ENCODE measurements at places on chromosomes 16 and 17.

DNA sequence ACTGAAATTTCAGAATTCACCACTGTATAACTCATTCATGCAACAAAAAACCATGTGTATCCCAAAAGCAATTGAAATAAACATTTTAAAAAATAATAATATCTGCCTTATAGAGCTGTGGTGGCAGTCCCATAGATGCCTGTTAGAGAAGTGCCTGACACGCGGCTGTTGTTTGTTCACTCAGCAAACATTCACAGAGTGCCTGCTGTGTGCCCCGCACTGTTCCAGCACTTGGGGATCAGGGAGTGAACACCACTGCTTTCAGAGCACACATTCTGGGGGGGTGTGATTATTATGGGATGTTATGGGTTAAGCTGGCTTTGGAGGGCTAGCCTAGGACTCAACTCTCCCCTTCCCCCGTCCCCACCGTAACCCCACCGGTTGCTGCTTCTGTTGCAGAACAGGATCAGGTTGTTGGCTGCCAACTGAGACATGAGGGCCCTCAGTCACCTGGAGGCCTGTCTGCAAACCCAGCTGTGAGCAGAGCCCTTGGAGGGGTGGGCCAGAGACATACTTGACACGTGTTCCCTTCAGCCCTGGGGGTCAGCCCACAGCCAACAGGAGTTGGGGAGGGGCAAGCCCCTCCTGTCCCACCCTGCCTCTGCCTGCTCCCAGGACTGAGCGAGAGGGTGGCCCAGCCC, 103.3 kb upstream of the CIBAR2 start:
- no peak for DNase-seq

DNA sequence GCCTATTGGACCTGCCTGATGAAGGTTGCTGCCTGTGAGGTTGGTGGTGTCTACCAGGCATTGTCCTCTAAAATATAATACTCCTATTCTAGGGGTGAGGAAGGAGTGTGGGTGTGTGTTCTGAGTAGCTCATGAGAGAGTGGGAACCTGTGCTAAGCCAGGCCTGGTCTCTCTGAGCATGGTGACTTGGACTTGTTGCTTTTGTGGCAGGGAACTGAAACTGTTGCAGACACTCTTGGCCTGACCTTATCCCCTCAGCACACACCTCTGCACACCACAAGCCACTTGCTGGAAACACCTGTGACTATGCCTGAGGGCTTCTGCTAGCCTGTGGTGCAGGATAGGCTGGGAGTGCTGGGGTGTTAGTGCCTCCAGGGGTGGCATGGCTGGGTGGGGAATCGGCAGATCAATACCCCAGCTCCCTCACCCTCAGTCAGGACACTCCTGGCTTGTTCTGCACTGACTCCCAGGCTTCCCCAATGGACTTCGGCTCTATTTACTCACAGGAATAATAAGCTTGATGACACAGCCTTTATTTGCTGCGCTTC, 29.9 kb downstream of the PLCG2 start:
- DNase-seq = no peak

- DNase-seq = no peak
Measured at GRCh38 chr16:10668322-10669045, 26.2 kb downstream of the TEKT5 start.

DNA sequence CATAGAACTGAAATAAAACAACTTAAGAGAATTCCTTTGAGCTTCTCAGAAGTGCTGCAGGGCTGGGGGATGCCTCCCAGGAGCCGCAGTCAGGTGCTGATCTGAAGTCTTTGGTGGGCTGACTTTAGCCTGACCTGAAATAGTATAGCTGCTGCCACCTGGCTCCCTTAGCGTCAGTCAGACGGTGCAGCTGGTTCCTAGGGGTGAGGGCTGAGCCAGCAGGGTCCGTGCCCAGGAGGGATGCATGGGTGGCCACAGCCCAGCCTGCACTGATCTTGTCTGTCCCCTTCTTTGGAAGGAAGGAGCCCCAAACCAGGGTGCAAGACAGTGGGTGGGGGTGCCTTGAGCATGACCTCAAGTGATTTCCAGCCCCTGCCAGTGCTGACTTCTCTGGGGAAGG, 11.5 kb downstream of the MAPT start:
- DNase-seq = no peak

All from stimulated activated CD8-positive, alpha-beta memory T cell treated with anti-CD3 and anti-CD28 coated beads, Interleukin-2, amount 100 ng/mL, for 1 hour (primary cell).